ENCODE measurements at places on chromosomes 12 and 14. TPM values are rescaled to one million over a fixed set of nuclear protein-coding genes. Genes with fewer than 3 reads are reported as not detected.

The FOXG1 gene
- total RNA-seq, result 1.5 TPM

The BBOF1 gene
- 2.0 TPM for total RNA-seq

The TCL1A gene
- not detected for total RNA-seq

The LHX5 gene
- total RNA-seq, result 48.4 TPM

The PLXNC1 gene
- 13.4 TPM for total RNA-seq

The HOXC10 gene
- total RNA-seq, result not detected

The DPPA3 gene
- 0.25 TPM for total RNA-seq

The NGB gene
- total RNA-seq, result not detected

The CAPZA3 gene
- not detected for total RNA-seq

The GABARAPL1 gene
- 39.3 TPM for total RNA-seq

The HCAR2 gene
- not detected for total RNA-seq

The CLEC6A gene
- total RNA-seq, result not detected

The TM9SF1 gene
- 37.6 TPM for total RNA-seq

The TAS2R30 gene
- 7.9 TPM for total RNA-seq

Measured in neural progenitor cell (in vitro differentiated cells).